Progenitor cell of endocrine pancreas (in vitro differentiated cells): ENCODE measurements at places on chromosomes 11 and 22.

GRCh38 chr11:10601837-10602236 is 33.4 kb upstream of the LYVE1 start:
- no peak overlapping the region for H3K4me3 ChIP-seq
- no peaks in the 10 kb centered on the region for H3K36me3 ChIP-seq
- DNase-seq, result no peak
- H3K4me1 ChIP-seq, result no peaks in the 10 kb centered on the region
- H3K27ac ChIP-seq, result no peak overlapping the region

- no peak overlapping the region for H3K27ac ChIP-seq
- no peak for DNase-seq
- no peak overlapping the region for H3K4me3 ChIP-seq
Measured at GRCh38 chr22:27654546-27655445, 146.8 kb downstream of the MN1 start.

DNA sequence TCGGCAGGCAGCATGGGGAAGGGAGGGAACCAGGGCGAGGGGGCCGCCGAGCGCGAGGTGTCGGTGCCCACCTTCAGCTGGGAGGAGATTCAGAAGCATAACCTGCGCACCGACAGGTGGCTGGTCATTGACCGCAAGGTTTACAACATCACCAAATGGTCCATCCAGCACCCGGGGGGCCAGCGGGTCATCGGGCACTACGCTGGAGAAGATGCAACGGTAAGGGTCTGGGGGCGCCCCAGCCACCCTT is 204 bp downstream of the FADS2 start:
- peak overlapping the region; percentile 98 for H3K27ac ChIP-seq
- H3K4me3 ChIP-seq, result peak overlapping the region; percentile 94
- no peaks in the 10 kb centered on the region for H3K27me3 ChIP-seq
- DNase-seq, result no peak
- H3K36me3 ChIP-seq, result peaks cover under 1% of the 10 kb centered on the region
- H3K4me1 ChIP-seq, result peaks cover 36% of the 10 kb centered on the region

- no peak overlapping the region for H3K4me3 ChIP-seq
- H3K27ac ChIP-seq, result no peak overlapping the region
- H3K36me3 ChIP-seq, result no peaks in the 10 kb centered on the region
Measured at GRCh38 chr11:76307978-76308747, 72.8 kb downstream of the THAP12 start.

GRCh38 chr11:78925387-78925786 is 350.7 kb upstream of the NARS2 start:
- H3K27me3 ChIP-seq, result no peaks in the 10 kb centered on the region
- H3K36me3 ChIP-seq, result peaks cover 2% of the 10 kb centered on the region
- no peak for DNase-seq
- H3K4me3 ChIP-seq, result no peak overlapping the region
- peaks cover 4% of the 10 kb centered on the region for H3K4me1 ChIP-seq
- H3K27ac ChIP-seq, result no peak overlapping the region

DNA sequence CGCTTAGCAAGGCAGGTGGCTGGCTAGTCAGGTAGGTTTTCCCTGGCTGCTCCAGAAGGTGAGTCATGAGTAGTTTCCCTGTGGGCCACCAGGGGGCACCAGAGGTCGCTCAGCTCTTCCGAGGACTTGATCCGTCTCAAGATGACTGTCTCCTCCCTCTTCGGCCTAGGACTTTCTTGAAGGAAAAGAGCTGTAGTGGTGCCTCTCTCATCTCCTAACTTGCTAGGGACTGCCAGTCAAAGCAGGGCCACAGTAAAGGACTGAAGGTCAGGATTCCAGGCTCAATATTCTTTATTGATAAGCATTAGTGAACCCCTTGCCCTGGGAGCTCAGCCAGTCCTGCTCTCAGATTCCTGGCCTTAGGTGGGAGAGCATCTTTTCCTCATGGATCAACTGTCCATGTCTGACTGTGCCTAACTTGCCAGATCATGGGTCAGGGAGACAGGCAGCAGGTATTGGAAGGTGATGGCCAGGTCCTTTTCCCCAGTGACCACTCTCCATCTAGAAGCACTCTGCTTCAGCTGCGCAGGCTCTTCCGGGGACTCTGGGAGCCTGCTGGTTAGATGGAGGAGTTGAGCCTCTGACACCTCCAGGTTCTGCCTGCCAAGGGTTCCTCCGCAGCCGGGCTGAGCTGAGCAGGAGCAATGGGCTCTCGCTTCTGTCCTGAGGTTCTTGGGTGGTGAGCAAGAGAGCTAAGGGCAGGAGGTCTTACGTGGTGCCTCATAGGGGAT is 1.9 kb downstream of the POLD4 start:
- peak overlapping the region; percentile 16 for H3K27ac ChIP-seq
- H3K36me3 ChIP-seq, result no peaks in the 10 kb centered on the region
- peak overlapping the region; percentile 54 for H3K4me3 ChIP-seq
- no peaks in the 10 kb centered on the region for H3K27me3 ChIP-seq

GRCh38 chr22:17501679-17502285 is 61.5 kb upstream of the SLC25A18 start:
- no peak for DNase-seq
- H3K27ac ChIP-seq, result no peak overlapping the region
- H3K4me1 ChIP-seq, result no peaks in the 10 kb centered on the region
- no peak overlapping the region for H3K4me3 ChIP-seq
- H3K27me3 ChIP-seq, result no peaks in the 10 kb centered on the region

- no peak overlapping the region for H3K4me3 ChIP-seq
- no peaks in the 10 kb centered on the region for H3K4me1 ChIP-seq
- H3K36me3 ChIP-seq, result no peaks in the 10 kb centered on the region
- no peak overlapping the region for H3K27ac ChIP-seq
- no peak for DNase-seq
Measured at GRCh38 chr11:45449036-45449601, 163.0 kb upstream of the SYT13 start.

DNA sequence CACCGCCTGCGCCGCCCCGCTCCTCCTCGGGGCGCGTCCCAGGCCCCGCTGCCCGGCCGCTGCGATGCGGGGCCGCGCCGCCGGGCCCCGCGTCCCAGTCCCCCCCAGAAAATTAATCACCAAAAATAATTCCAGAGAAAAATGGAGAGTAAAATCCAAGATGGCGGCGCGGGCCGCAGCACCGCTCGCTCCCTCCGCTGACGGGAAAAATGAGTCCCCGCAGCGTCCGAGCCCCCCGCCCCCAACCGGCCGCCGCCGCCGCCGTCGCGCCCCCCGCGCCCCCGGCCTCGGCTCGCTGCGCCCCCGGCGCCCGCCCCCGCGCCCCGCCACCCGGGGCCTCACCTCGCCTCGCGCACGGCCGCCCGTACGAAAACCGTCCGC is at the start of gene KMT5B:
Gene KMT5B (minus strand): TSS at position 162 of the 381 bp plus-strand sequence. CDS start 23,220 bp downstream, outside the sequence.
- peaks cover 14% of the 10 kb centered on the region for H3K27me3 ChIP-seq
- no peaks in the 10 kb centered on the region for H3K36me3 ChIP-seq
- no peak for DNase-seq
